ENCODE measurements at places on chromosomes 5 and 9.
A peak's percentile ranks its signal among the peaks of the same experiment; 100 is the strongest.

DNA sequence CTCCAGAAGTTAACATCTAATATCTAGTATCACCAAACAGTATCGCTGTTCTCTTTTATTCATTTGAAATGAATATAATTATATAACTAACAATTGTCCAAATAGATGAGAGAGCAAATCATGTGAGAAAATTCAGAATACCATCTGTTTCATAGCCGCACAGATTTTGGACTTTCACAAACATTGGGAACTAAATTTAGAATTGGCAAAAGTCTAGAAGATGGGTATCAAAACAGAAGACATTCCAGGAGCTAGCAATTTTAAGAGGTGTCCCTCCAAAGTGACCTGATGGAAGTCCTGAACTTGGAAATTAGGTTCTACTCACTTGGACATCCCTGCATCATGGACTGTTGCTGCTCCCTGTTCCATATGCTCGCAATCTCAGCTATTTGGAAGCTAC lies 57.0 kb upstream of the FSD1L start:
- DNase-seq: no peak

DNA sequence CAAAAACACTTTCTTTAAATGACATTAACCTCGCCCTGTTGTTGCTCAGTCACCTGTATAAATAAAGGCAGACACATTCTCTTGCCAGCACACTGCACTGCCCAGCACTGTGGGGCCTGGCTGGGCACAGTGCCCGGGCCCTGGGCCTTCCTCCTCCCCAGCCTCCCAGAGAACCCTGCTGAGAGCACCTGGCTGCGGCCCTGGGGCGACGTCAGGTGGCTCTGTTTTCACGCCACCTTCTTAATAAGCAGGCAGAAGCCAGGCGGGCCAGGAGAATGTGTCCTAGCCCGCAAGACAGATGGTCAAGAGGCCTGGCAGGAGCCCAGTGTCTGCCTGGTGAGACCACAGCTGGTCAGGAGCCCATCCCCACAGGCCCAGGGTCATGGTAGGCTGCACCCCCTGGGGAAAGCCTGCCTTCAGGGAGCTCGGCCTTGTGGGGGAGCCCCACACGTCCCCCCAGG lies 8.2 kb upstream of the AGPAT2 start:
- no peak for DNase-seq

DNA sequence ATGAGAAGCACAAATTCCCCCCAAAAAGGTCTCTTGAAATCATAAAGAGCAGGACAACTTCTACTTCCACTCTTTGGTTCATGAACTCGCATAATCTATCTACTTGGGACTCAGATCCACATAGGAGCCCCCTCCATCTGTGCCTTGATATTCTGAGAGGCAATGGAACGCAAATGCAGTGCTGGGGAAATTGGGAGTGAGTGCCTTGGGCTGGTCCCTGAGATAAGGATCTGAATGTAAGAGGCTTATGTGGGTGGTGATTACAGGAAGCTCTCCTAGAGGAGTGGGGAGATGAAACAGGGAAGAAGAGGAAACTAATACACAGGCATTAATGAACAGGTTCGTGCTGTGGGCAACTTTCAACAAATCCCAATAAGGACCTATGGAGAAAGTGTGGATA lies 285.6 kb downstream of the RASEF start:
- DNase-seq: no peak

DNA sequence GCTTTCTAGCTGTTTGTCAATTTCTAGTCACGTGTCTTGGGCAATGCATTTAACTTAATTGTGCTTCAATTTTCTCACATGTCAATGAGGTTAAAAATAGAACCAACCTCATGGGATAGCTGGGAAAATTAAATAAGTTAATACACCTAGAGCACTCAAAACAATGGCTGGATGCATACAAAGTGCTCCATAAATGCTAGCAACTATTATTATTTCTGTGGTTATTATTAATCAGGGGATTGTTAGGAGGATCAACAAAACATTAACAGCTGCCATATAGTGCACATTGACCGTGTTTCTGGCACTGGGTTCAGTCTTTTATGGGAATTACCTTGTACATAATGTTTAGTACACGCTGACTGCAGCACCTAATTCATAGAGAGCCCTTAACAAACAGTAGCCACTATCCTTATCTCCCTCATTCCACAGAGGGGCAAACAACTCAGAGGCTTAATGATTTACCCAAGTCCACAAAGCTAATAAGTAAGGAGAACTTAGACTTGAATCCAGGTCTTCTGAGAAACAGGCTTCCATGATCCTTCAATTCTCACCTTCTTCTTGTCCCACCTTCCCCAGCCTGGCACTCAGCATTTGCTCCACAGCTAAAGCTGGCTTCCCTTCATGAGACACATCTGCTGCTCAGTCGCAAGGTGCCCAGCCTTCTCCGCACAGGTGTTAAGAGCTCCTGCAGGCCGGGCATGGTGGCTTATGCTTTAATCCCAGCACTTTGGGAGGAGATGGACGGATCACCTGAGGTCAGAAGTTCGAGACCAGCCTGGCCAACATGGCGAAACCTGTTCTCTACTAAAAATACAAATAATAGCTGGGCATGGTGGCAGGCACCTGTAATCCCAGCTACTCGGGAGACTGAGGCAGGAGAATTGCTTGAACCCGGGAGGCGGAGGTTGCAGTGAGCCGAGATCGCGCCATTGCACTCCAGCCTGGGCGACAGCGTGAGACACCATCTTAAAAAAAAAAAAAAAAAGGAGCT lies 137.4 kb upstream of the ABCA1 start:
- DNase-seq: peak; percentile 5

GRCh38 chr9:101625876-101626275 lies 31.1 kb upstream of the PPP3R2 start:
- DNase-seq: no peak

DNA sequence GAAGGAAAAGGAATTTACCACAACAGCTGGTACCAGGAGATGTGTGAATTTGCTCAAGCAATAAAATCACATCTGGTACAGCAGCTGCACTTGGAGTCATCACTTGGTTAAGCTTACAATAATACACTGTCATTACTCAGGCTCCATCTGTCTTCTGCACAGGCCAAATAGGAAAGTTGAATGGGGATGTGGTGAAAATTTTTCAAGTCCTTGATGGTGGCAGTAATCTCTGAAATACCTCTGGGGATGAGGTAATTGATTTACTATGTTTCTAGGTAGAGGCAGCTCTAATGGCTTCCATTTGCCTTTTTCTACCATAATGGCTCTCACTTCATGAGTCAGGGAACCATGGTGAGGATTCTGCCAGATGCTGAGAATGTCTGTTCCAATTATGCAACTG lies 206.8 kb upstream of the ATP10B start:
- DNase-seq: peak; percentile 80

DNA sequence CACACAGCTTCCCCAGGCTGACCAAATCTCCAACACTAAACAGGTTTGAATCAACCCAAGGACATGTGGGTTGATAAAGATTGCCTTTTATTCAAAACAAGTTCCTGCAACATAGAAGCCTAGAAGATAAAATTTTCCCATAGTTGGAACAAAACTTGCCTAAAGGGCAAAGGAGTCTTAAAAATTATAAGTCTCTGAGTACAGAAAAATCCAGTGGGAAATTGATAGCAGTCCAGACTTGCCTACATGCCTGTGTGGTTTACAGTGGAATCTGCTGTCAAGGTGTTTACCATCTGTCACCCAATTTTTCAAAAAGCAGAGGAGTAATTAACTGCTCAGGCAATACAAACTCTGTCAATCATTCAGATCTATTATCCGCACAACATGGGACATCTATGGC lies 168.2 kb downstream of the PPP2R2B start:
- DNase-seq: peak; percentile 72

DNA sequence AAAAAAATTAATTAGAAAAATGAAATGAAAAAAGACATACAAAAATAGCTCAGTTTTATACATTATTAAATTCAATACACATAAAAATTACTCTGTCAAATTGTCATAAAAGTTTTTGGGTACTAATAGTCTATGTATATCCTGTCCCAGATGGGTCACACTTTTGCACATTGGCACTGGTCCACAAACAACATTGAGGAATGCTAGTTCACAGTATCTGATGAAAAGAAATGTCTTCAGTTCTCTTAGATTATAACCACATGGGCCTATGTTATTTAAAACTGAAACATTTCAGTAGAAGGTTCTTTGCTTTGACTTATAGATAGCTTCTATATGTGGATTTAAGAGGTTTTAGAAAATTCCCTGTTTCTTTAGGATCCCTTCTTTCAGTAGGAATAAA lies 39.8 kb downstream of the LNPEP start:
- no peak for DNase-seq

DNA sequence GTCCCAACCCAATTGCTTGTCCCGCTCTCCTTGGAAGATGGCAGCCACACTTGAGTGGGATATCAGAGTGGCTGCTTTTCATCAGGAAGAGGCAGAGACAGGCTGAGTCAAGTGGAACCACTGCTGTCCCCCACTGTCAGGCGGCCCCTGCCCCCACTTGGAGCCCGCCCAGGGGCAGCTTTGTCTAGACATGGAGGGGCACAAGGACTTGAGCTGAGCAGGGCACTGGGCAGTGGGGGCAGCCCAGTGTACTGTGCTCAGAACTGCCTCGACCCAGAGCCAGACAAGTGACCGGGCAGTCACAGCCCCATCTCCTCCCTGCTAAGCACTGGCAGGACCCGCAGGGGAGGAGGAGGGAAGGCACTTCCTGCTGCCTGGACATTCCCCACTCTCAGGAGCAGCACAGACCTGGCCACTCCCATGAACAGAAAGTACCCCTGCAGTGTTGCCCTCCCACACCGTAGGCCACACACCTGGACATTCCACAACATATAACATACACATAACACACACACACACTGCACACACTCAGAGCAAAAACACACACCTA lies 91.0 kb downstream of the MRPL36 start:
- DNase-seq: no peak

GRCh38 chr5:1879292-1880263 lies 3.1 kb downstream of the IRX4 start:
- DNase-seq: no peak

GRCh38 chr5:26563979-26564378 lies 474.4 kb downstream of the CDH9 start:
- no peak for DNase-seq

- DNase-seq: no peak
Measured at GRCh38 chr9:1125741-1126140, 75.6 kb downstream of the DMRT2 start.

DNA sequence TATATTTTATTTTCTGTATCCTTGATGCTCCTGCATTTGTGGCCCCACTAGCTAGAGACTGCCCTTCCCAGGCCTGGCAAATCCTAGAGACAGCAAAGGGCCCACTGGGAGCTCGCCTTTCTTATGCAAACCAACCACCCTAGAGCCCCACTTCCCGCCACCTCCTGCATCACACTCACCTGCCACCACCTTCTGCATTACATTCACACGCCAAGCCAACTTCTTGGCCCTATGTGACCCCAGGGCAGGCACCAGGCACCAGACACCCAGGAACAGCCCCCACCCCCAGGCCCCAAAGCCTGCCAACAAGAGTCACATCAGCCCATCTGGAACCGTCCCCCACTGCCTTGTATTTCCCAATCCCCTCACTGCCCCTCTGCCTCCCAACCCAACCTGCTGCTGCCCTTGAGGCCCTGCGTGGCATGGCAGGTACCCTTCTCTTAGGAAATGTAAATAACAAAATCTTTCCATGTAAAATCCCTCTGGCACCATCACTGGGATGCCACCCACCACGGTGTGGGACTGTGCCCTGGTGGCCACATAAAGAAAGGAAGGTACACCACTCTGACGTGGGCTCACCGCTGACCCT lies 22.0 kb downstream of the ROR2 start:
- no peak for DNase-seq

GRCh38 chr9:36123515-36123914 lies 13.0 kb upstream of the GLIPR2 start:
- DNase-seq: no peak

DNA sequence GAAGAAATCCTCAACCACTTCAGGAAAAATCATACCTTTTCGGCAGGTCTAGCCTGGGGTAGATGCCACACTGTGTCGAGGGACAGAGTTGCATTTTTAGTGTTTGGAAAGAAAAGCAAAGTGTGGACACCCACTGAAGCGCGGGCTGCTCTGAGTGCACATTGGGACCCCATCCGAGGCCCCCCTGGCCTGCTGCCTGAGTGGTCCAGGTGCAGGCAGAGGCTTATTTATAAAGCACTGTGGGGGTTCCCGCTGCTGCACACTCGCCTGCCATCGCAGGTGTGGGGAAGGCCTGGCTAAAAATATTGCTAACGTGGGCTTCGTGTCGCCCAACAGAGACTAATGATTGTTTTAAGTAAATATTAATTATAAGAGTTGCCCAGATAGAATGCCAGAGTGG lies 119.4 kb downstream of the CRB2 start:
- DNase-seq: no peak

GRCh38 chr5:39255406-39255805 lies 36.0 kb upstream of the FYB1 start:
- DNase-seq: no peak

- no peak for DNase-seq
Measured at GRCh38 chr9:40907657-40908624, 220.5 kb downstream of the FOXD4L6 start.

DNA sequence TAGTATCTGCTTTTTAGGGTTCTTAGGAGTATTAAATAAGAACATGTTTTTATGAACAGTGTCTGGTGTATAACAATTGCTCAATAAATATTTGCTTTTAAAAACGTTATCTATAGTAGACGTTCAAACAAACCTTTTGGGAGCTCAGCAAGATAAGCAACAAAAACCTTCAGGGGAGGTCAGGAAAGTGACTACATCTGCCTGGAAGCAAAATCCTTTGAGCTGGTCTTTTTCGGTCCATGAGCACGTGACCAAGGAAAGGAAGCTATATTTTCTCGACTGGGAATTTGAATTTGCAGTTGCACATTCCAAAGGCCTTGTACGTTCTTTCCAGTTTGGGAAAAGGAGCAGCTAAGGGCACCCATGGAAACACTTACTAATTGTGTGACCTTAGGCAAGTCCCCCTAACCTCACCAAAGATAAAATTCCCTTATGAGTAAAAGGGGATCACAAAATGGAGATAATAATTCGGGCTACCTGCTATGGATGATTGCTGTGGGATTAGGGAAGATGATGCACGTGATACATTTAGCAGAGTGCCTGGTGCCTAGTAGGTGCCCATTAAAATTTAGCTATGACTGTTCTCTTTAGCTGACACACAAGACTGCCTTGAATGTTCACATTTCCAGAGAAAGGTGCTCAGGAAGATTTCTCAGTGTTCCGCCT lies 45.4 kb downstream of the PTTG1 start:
- no peak for DNase-seq

DNA sequence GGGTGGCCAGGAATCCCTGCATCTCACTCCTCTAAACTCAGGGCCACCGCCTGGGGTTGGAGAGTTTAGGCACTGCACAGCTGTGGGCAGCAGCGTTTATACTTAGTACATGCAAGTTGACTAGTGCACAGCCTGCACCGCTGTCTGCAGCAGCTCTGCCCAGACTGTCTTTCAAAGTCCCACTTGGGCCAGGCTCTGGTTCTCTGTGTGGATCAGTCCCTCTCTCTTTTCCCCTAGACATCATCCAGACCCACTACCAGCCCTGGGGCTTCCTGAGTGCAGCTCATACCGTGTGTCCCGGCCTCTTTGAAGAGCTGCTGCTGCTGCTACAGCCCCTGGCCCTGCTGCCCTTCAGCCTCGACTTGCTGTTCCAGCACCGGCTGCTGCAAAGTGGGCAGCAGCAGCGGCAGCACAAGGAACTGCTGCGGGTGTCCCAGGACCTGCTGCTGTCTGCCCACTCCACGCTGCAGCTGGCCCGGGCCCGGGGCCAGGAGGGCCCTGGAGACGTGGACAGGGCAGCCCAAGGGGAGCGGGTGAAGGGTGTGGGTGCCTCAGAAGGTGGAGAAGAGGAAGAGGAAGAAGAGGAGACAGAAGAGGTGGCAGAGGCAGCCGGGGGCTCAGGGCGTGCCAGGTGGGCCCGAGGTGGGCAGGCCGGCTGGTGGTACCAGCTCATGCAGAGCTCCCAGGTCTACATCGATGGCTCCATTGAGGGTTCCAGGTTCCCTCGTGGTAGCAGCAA lies 45.1 kb upstream of the TESK1 start:
- DNase-seq: no peak
